ENCODE measurements at places on chromosomes 4 and X.

DNA sequence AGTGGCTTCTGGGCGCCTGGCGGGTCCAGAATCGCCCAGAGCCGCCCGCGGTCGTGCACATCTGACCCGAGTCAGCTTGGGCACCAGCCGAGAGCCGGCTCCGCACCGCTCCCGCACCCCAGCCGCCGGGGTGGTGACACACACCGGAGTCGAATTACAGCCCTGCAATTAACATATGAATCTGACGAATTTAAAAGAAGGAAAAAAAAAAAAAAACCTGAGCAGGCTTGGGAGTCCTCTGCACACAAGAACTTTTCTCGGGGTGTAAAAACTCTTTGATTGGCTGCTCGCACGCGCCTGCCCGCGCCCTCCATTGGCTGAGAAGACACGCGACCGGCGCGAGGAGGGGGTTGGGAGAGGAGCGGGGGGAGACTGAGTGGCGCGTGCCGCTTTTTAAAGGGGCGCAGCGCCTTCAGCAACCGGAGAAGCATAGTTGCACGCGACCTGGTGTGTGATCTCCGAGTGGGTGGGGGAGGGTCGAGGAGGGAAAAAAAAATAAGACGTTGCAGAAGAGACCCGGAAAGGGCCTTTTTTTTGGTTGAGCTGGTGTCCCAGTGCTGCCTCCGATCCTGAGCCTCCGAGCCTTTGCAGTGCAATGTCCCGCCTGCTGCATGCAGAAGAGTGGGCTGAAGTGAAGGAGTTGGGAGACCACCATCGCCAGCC, at the start of gene ATOH1:
TSS of gene ATOH1 (plus strand) at position 422 of the 663 bp plus-strand sequence. CDS start at position 596, 174 bp downstream.
- peak; percentile 76 for DNase-seq

DNA sequence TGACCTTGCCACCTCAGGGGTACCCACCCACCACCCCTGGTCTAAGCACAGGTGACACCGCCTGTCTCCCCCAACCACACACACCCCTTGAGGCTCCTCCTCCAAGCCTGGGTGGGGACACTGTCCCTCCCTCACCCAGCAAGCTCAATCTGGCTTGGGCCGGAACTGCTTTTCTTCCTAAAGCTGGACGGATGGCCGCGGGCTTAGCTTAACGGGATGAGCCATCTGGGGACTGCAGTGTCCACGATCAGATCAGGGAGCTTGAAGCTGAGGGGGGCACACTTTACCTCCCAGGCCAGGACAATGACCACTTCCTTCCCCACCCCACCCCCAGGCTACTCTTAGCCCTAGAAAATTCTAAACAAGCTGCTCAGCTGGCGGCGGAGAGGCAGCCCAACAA, 1.0 kb upstream of the SLC6A8 start:
- DNase-seq = no peak

- DNase-seq = no peak
These were observed 89.5 kb upstream of the LCORL start for GRCh38 chr4:18111081-18111480.

GRCh38 chr4:114386637-114387233, 211.9 kb upstream of the UGT8 start:
- DNase-seq = no peak

- peak; percentile 25 for DNase-seq
These were observed 1700.6 kb upstream of the TENM3 start for GRCh38 chr4:180542445-180543100.

DNA sequence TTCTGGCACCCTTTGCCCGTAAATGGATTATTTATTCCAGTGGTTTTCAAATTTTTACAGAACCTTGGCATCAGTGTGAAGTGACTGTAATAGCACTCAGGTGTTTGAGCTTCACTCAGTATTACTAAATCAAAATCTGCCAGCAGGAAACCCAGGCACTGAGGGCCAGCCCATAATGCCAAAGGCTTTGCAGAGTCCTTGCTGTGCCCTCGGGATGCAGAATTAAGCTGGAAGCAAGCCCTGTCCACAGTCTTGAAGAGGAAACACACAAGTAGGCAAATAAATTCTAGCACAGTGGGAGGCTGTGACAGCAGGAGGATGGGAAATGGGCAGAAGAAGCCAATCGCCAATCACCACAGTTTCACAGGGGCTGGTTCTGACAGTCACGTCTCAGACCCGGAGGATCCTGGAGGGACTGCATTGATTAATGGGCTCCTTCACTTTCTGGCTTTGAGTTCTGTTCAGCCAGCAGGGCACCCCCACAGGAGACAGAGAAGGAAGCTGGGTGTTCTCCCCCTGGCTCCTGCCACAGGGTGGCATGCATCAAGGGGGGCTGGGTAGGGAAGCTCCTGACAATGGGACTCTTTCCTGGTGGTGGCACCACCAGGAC, 138.8 kb downstream of the MTNR1A start:
- no peak for DNase-seq

- DNase-seq = no peak
These were observed 819.5 kb downstream of the TECRL start for GRCh38 chr4:63589796-63590195.

GRCh38 chr4:95838192-95838591, 1.7 kb upstream of the PDHA2 start:
- no peak for DNase-seq

GRCh38 chr4:156969101-156969500, 2.5 kb downstream of the PDGFC start:
- no peak for DNase-seq

DNA sequence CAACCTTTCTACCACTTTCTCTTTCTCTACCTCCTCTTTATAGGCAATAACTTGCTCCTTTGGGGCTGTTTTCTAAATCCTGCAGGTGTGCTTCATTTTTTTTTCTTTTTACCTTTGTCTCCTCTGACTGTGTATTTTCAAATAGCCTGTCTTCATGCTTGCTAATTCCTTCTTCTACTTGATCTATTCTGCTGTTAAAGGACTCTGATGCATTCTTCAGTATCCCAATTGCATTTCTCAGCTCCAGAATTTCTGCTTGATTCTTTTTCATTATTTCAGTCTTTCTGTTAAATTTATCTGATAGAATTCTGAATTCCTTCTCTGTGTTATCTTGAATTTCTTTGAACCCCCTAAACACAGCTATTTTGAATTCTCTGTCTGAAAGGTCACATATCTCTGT, 67.7 kb upstream of the IL2 start:
- DNase-seq = no peak

DNA sequence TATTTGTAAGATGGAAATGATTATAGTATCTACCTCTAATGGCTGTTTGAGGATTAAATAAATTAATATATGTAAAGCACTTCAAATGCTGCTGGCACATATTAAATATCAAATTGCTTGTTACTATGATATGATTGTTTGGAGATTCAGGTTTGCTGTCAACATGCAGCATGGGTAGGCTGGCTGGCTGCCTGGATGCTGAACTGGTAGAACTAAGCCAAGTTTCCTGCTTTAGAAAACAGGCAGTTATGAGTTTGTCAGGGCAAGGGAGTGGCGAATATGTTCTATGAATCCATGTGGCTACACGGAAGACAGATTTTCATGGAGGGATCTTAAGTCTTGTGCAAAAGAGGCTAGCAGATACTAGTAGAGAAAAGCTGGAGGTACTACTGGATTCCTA, 239.6 kb downstream of the GBA3 start:
- no peak for DNase-seq

GRCh38 chrX:300334-300733, 18.3 kb downstream of the GTPBP6 start:
- no peak for DNase-seq

GRCh38 chr4:69773484-69773883, 13.1 kb upstream of the SULT1B1 start:
- no peak for DNase-seq

DNA sequence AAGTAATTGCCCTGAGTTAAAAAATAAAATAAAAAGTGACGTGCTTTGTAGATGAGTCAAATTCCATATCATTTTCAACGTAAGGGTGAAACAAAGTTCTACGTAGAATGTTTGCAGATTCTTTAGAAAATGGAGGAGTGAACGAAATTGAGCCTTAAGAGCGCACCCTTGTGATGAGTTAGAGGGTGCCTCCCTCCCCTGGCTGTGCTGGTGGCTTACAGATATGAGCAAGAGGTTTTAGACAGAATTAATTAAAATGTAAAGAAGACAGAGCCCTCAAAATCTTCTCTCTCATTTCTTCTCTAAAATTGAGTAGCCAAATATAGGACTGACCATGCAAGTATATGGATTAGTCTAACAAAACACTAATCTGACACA, 30.2 kb upstream of the LGI2 start:
- no peak for DNase-seq

DNA sequence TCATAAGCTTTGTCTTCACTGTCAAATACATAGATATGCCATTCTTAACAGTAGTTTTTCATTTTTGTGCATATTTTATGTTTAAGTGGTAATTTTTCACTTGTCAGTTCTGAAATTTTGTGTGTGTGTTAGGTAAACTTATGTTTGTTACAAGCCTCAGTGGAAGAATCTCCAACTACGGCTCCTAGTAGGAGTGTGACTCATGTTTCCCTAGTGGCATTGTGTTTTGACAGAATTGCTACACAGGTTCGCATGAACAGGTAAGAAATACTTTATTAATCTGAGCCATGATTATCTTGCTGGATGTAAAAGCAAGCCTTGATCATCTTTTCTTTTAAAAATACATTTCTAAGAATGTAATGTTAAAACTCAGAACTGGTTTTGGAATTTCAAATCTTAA, 94.4 kb downstream of the BLTP1 start:
- no peak for DNase-seq
